Naive thymus-derived CD4-positive, alpha-beta T cell (primary cell): ENCODE measurements at places on chromosomes 6 and 20. TPM values are rescaled to one million over a fixed set of nuclear protein-coding genes. Genes with fewer than 3 reads are reported as not detected.
A peak's percentile ranks its signal among the peaks of the same experiment; 100 is the strongest.

GRCh38 chr6:95587989-95588388 lies 10.7 kb downstream of the MANEA start:
- no peak for DNase-seq

DNA sequence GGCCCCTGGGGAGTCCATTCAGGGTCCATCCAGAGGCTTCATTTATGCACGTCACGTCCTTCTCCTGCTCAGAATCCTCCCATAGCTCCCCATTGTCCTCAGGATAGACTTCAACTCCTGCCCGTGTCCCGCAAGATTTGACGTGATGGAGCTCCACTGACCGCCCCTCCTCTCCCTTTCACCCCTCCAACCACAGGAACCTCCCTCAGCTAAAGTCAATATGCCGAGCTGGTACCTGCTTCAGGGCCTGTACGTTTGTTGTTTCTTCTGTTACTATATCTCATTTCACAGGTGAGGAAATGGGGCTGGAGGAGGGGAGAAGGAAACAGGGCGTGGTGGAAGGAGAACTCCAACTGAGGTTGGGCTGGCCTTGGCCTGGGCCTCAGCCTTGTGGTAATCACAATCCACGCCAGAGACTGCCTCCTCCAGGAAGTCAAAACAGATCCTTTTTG lies 38.6 kb downstream of the CEBPB start:
- no peak for DNase-seq

GRCh38 chr6:156917213-156917612 lies 140.0 kb downstream of the ARID1B start:
- no peak for DNase-seq

DNA sequence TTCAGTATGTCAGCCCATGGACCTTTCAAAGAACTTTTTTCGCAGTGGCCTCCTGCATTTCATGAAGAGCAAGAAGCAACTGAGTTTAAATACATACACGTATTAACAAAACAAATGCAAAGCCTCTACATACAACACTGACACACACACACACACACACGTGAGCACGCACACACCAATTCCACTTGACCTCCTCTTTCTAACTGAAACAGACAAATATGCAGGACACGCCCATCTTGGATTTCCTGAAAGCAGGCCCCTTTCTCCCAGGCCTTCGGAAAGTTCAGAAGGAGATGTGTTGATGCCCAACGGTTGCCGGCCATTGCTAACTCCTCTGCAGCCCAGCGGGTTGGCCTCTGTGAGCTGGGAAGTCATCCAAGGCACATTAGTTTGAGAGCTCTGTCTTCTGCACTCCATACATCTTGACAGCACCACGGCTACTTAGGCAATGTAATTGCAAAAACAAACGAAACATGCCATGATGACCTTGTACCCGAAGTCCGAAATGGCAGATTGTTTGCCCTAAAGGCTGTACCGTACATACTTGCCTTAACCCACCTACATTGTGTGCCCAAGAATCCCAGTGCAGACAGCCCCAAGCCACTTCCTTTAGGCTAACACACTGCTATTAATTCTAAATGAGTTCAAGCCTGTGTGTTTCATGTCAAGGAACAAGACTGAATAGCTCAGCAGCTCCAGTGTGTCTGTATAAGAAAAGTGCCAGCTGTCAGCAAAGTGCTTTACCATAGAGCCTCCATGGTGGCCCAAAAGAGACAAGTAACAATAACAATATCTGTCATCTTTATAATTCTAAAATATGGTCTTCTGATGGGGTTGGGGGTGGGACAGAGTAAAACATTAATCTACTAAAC lies 138.8 kb upstream of the RNF217 start:
- no peak for DNase-seq

- DNase-seq, result no peak
Observed at GRCh38 chr6:17431581-17431980, 38.2 kb downstream of the CAP2 start.

GRCh38 chr20:13298692-13299373 lies 77.8 kb downstream of the ISM1 start:
- no peak for DNase-seq

GRCh38 chr6:12761376-12762115 lies 45.0 kb downstream of the PHACTR1 start:
- no peak for DNase-seq

- peak; percentile 20 for DNase-seq
Observed at GRCh38 chr6:35411066-35411465, 41.1 kb upstream of the FANCE start.

- no peak for DNase-seq
Observed at GRCh38 chr6:49909563-49909962, 43.2 kb upstream of the CRISP1 start.

- DNase-seq, result peak; percentile 69
Observed at GRCh38 chr6:12051861-12052368, 39.8 kb downstream of the HIVEP1 start.

GRCh38 chr6:122620428-122620827 lies 10.2 kb downstream of the PKIB start:
- DNase-seq, result no peak

DNA sequence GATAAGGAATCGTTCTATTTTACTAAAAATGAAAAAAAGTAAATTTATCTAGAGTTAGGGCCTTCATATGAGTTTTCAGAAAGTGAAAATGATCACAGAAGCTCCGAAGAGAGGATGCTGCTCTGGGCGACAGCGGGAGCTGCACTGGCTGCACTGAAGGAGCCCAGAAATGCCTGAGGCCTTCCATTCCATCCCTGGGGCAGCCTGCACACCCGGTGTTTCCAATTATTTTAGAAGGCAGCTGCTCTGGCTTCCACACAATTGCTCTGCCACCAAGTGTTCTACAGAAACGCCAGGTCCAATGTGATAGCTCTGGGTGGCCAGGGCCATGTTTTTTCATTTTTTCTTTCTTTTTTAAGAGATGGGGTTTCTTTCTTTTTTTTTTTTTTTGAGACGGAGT lies 3.6 kb downstream of the DTNBP1 start:
- DNase-seq, result no peak

The FILIP1 gene
- not detected for total RNA-seq

The ARG1 gene
- not detected for total RNA-seq

The AIF1 gene
- total RNA-seq, result 33.1 TPM

The SLC17A4 gene
- not detected for total RNA-seq
